ENCODE measurements at places on chromosomes 1 and 21. TPM values are rescaled to one million over a fixed set of nuclear protein-coding genes. Genes with fewer than 3 reads are reported as not detected.
A peak's percentile ranks its signal among the peaks of the same experiment; 100 is the strongest.

DNA sequence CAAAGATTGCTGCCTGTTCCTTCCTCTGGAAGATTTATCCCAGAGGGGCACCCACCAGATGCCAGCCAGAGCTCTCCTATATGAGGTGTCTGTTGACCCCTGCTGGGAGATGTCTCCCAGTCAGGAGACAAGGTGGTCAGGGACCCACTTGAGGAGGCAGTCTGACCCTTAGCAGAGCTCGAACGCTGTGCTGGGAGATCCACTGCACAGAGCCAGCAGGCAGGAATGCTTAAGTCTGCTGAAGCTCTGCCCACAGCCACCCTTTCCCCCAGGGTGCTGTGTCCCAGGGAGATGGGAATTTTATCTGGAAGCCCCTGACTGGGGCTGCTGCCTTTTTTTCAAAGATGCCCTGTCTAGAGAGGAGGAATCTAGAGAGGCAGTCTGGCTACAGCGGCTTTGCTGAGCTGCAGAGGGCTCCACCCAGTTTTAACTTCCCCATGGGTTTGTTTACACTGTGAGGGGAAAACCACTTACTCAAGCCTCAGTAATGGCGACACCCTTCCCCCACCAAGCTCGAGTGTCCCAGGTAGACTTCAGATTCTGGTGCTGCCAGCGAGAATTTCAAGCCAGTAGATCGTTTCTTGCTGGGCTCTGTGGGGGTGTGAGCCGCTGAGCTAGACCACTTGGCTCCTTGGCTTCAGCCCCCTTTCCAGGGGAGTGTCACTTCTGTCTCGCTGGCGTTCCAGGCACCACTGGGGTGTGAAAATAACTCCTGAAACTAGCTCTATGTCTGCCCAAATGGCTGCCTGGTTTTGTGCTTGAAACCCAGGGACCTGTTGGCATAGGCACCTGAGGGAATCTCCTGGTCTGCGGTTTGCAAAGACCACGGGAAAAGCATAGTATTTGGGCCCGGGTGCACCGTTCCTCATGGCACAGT, 51.1 kb upstream of the PDC start:
- H3K36me3 ChIP-seq: no peaks in the 10 kb centered on the region
- H3K4me3 ChIP-seq: no peak overlapping the region
- H3K4me1 ChIP-seq: no peaks in the 10 kb centered on the region
- H3K27me3 ChIP-seq: no peaks in the 10 kb centered on the region
- no peak overlapping the region for H3K27ac ChIP-seq

DNA sequence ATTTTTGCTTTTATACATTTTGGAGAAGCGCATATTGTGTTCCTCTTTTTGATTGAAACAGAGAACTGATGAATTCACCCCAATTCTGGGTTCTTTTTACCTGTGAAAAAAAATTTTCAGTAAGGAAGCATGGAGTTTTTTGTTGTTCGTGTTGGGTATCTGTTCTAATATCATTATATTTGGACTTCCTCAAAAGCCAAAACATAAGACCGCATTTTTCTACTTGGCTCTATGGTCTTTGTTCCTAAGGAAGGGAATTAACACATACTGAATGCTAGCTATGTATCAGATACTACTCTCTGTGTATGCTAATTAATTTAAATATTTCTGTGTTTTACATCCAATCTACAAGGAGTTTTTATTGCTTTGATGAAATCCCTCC, 12.9 kb downstream of the EPB41 start:
- DNase-seq: no peak
- no peaks in the 10 kb centered on the region for H3K36me3 ChIP-seq

C1orf226 gene
- 18.8 TPM for total RNA-seq

DNA sequence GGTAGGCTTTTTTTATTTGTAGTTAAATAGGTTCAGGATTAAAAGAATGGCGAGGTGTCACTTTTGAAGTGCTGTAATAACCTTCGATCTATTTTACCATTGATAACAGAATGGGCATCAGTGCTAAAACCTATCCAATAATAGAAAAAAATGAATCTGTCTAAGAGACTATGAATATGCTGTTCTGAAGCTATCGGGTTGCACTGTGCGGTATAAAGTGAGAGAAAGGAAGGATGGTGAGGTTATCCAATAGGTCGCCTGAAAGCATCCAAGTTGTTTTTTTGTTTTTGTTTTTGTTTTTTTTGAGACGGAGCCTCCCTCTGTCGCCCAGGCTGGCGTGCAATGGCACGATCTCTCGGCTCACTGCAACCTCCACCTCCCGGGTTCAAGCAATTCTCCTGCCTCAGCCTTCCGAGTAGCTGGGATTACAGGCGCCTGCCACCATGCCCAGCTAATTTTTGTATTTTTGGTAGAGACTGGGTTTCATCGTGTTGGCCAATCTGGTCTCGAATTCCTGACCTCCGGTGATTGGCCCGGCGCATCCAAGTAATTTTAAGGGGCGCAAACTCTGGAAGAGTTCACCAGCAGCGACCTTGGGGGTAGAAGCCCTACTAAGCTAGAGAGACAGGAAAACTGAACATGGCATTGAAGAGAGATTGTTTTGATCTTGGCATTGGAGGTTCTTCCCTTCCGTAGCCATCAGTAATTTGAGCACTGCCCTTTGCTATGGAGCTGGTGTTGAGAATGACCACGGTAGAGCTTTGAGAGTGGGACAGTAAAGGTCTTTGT, 8.7 kb upstream of the MDM4 start:
- peak overlapping the region; percentile 82 for H3K27ac ChIP-seq
- H3K27me3 ChIP-seq: no peaks in the 10 kb centered on the region
- peak overlapping the region; percentile 87 for H3K4me3 ChIP-seq

DNA sequence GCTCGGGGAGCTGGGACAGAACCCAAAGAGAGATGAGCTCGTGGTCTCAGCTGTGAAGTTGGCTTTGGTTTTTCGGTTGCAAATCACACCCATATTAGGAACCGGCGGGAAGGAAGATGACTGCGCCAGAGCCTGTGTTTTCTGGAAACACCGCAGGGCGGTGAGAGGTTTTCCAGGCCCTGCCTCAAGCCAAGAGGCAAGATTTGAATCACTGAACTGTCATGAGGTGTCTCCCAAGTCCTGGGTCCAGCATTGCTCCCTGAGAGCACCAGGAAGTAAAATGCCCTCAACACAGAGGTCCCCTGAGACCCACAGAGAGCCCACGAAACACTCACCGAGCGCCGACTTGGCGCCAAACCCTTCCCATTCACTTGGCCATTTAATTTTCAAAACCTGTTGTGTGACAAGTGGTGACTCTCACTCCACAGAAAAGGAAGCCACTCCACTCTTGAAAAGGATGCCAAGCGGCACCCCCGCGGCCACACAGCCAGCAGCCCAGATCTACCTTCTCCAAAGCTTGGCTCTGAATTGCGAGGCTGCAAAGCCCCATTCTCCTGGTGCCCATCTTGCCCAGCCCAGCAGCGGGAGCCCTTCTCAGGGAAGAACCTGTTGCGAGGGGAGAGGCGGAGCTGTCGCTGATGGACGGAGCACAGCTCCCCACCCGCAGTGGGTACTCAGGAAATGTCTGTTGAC, 99.0 kb upstream of the RUNX3 start:
- H3K27ac ChIP-seq: no peak overlapping the region
- no peaks in the 10 kb centered on the region for H3K27me3 ChIP-seq
- no peak overlapping the region for H3K4me3 ChIP-seq
- no peaks in the 10 kb centered on the region for H3K36me3 ChIP-seq
- no peak for DNase-seq
- peaks cover 9% of the 10 kb centered on the region for H3K4me1 ChIP-seq

DNA sequence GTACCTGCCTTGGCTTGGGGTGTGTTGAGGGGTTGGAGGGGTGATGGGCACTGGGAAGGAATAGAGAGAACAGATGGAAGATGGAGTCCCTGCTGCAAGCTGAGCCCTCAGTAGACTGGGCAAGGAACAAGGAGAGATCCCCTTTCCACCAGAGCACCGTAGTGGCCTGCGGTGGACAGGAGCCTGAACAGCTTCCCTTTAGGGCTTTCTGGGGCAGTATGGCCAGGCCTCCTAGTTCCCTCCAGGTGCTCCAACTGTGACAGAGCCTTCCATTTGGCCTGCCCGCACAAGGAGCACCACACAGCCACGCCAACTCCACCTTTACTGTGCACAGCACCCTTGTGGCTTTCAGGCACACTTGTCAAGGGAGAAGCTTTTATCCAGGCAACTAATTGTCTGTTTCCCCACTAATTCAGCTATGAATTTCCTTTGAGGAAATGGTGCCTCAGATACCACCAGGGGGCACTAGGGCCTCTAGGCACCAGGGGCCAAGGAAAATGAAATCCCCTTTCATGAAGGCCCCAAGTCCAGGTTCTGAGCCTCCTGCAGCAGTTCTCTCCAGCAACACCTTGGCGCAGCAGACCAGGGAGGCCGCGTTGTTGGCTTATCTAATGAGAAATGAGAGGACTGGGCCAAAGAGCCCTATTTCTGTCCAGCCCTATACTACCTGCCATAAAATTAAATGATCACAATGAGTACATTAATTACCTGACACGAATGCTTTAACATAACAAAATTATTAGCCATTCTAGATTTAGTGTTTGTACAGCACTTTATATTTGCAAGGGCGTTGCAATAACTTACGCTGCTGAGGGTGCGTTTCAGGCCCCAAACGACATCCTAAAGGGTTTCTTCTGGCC, 23.1 kb upstream of the ERI3 start:
- H3K4me3 ChIP-seq: no peak overlapping the region
- H3K36me3 ChIP-seq: no peaks in the 10 kb centered on the region
- DNase-seq: no peak
- H3K27ac ChIP-seq: no peak overlapping the region

DNA sequence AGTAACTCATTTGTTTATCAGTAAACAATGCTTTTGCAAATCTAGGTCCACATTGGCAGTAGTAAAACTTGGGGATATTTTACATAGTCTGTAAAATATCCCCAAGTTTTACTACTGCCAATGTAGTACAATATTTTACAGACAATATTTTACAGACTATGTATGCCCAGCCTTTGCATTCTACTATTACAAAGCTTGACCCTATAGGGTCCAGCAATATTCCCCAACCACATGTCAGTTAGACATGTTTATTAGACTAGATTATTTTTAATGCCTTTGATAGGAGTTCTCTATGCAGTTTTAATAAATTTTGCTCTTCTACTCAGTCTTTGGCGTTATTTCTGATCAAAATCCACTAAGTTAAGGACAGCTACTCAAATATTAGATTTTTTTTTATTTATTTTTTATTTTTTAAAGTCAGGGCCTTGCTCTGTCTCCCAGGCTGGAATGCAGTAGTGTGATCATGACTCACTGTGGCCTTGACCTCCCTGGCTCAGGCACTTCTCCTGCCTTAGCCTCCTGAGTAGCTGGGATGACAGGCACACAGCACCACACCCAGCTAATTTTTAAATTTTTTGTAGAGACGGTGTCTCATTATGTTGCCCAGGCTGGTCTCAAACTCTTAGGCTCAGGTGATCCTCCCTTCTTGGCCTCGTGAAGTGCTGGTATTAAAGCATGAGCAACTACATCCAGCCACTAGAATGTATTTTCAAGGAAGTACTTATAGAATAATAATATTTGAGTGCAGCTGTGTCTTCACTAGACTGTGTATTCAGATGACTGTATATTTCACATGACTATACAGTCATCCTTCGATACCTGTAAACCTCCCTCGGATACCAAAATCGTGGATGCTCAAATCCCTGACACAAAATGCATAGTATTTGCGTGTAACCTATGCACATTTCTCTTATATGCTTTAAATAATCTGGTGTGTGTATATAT, 19.8 kb downstream of the MIER1 start:
- H3K27me3 ChIP-seq: no peaks in the 10 kb centered on the region
- no peak overlapping the region for H3K27ac ChIP-seq
- no peak overlapping the region for H3K4me3 ChIP-seq
- H3K4me1 ChIP-seq: no peaks in the 10 kb centered on the region
- peaks cover 18% of the 10 kb centered on the region for H3K36me3 ChIP-seq

GRCh38 chr1:234231061-234231892, 142.0 kb upstream of the COA6 start:
- no peak overlapping the region for H3K4me3 ChIP-seq
- H3K36me3 ChIP-seq: no peaks in the 10 kb centered on the region
- no peak for DNase-seq
- H3K27ac ChIP-seq: no peak overlapping the region
- no peaks in the 10 kb centered on the region for H3K27me3 ChIP-seq

Measured in H1 (cell line).